GM23248 (cell line): ENCODE measurements at places on chromosomes 6 and 20. TPM values are rescaled to one million over a fixed set of nuclear protein-coding genes. Genes with fewer than 3 reads are reported as not detected.

The RBBP8NL gene
- polyA plus RNA-seq = not detected in 2 replicates

The PSORS1C1 gene
- polyA plus RNA-seq = 2.0 and 2.6 TPM in 2 replicates

The NECAB3 gene
- polyA plus RNA-seq = 11.0 and 13.4 TPM in 2 replicates

The SLC13A3 gene
- polyA plus RNA-seq = 2.3 and 4.6 TPM in 2 replicates

The TJAP1 gene
- 12.7 and 16.0 TPM in 2 replicates for polyA plus RNA-seq

The EYS gene
- 0.04 and 0.10 TPM in 2 replicates for polyA plus RNA-seq

The ARMC2 gene
- polyA plus RNA-seq = 2.5 and 4.4 TPM in 2 replicates

The ZNF311 gene
- polyA plus RNA-seq = 0.67 and 0.93 TPM in 2 replicates

The ZNF76 gene
- 15.9 and 16.4 TPM in 2 replicates for polyA plus RNA-seq

The TRIM31 gene
- not detected in 2 replicates for polyA plus RNA-seq

The SMLR1 gene
- polyA plus RNA-seq = not detected in 2 replicates

The AARS2 gene
- polyA plus RNA-seq = 5.3 and 6.0 TPM in 2 replicates

DNA sequence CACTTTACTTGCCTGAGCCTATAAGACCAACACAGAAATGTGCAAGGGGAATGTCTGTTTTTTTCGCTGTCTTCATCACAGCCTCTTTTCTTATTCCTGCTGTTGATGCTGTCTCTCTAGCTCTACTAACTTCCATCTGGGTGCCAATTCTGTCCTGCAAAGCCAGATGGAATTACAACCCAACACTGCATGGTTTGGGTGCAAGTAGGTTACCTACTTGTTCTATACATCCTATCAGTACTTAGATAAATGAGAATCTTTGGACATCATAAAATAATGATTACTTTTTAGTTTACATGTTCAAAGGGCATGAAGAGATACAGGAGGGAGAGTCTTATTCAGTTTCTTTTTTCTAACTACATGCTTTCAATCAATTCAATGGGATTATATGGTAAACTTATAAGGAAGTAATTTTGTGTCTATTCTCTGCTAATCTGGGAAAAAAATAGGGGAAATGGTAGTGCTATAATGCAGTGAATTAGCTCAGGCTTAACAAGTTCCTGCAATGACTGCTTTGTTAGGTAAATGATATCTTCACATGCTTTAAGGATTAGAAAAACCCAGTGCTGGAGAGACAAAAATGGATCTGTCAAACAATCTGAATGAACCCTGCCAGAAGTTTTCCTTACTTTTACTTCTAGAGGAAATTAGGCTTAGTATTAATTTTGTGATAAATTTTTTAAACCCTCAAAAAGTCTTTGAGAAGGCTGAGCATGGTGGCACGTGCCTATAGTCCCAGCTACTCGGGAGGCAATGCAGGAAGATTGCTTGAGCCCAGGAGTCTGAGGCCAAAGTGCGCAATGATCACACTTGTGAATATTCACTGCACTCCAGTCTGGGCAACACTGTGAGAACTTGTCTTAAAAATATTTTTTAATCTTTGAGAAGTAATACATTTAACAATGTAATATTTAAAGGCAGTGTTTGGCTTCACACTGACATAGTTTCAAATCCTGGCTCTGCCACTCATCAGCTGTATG, 86.5 kb upstream of the E2F3 start:
- H3K27ac ChIP-seq = no peak overlapping the region
- H3K4me1 ChIP-seq = no peaks in the 10 kb centered on the region
- no peak overlapping the region for H3K4me3 ChIP-seq
- DNase-seq = no peak
- no peaks in the 10 kb centered on the region for H3K27me3 ChIP-seq

- H3K4me1 ChIP-seq = peaks cover 5% of the 10 kb centered on the region
- H3K27me3 ChIP-seq = no peaks in the 10 kb centered on the region
- peak within 1 kb of the TSS; percentile 83 for H3K4me3 ChIP-seq
- no peak within 1 kb of the TSS for H3K27ac ChIP-seq
Measured at GRCh38 chr20:63969838-63970713, at the start of gene ZNF512B. ZNF512B (minus strand) TSS chr20:63969930; CDS start chr20:63967950, 1,980 bp downstream.

GRCh38 chr20:54064939-54065338, 5.5 kb downstream of the BCAS1 start:
- DNase-seq = no peak
- peaks cover 36% of the 10 kb centered on the region for H3K4me1 ChIP-seq
- no peaks in the 10 kb centered on the region for H3K27me3 ChIP-seq
- H3K36me3 ChIP-seq = no peaks in the 10 kb centered on the region
- no peak overlapping the region for H3K27ac ChIP-seq

GRCh38 chr6:13987400-13987865, 62.7 kb downstream of the RNF182 start:
- no peak for DNase-seq
- H3K27me3 ChIP-seq = no peaks in the 10 kb centered on the region
- no peak overlapping the region for H3K27ac ChIP-seq
- no peak overlapping the region for H3K4me3 ChIP-seq

DNA sequence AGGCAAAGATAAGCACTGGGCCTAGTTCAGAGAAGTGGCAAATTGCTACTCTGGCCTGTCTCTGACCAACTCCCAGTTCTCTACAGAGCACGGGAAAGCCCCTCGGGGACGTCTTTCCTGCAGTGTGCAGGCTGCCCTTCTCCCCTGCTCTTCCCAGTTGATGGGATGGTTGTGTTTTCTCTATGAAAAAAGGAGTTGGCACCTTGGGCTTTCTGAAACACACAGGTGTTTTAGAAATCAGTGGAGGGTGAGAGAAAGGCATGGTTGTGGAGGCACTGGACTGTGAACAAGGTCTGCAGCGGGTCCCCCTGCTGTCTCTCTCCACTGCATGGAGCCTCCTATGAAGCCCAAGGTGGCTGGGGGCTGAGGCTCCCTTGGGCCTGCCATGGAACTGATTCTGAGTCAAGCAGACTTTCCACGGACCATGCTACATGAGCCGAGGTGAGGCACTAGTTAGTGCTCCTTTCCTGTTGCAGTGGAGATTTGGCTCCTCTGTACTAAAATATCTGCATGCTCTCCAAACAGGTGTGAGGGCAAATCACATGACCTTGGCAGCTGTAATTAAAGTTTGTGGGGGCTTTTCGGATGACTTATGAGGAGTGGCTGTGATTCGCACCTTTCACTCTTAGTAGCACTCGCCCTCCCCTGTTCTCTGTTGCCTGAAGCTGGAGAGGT, 16.3 kb downstream of the GTSF1L start:
- H3K27ac ChIP-seq = no peak overlapping the region
- no peak overlapping the region for H3K4me3 ChIP-seq
- no peaks in the 10 kb centered on the region for H3K27me3 ChIP-seq
- no peak for DNase-seq

GRCh38 chr6:41040101-41040939, 1.3 kb upstream of the UNC5CL start:
- DNase-seq = peak; percentile 38
- no peaks in the 10 kb centered on the region for H3K4me1 ChIP-seq

- DNase-seq = no peak
- no peaks in the 10 kb centered on the region for H3K4me1 ChIP-seq
- H3K36me3 ChIP-seq = no peaks in the 10 kb centered on the region
- H3K27me3 ChIP-seq = no peaks in the 10 kb centered on the region
- H3K4me3 ChIP-seq = no peak overlapping the region
- no peak overlapping the region for H3K27ac ChIP-seq
Measured at GRCh38 chr6:51028276-51028675, 209.6 kb downstream of the TFAP2B start.

DNA sequence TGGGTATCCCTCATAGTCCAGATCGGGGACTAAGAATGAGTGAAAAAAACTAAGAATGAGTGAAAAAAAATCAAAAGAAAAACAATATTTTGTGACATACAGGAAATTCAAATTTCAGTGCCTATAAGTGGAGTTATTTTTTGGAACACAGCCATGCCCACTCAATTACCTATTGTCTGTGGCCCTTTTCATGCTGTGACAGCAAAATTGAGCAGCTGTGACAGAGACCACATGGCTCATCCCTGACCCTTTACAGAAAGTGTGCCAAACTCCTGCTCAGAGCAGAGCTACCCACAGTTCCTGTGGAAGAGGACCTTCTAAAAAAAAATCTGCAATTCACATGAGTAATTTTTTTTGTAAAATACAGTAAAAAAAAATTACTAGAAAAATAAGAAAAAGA, 1.4 kb downstream of the NCR2 start:
- peaks cover 7% of the 10 kb centered on the region for H3K27me3 ChIP-seq
- H3K4me3 ChIP-seq = no peak overlapping the region
- no peak overlapping the region for H3K27ac ChIP-seq
- H3K36me3 ChIP-seq = no peaks in the 10 kb centered on the region
- no peak for DNase-seq

DNA sequence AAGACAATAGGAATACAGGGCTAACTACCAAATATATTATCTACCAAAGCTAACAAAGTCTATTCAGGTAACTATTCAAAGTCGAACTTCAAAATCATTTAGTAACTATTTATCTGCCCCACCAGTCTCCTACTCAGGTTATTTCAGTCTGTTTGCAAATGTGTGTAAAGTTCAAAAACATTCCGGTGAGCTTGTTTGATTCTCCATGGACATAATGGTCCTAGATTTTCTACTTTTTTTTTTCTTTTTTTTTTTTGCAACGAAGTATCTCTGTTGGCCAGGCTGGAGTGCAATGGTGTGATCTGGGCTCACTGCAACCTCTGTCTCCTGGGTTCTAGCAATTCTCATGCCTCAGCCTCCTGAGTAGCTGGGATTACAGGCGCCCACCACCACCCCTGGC, 236.0 kb upstream of the FOXQ1 start:
- H3K27me3 ChIP-seq = peaks cover 18% of the 10 kb centered on the region
- H3K4me1 ChIP-seq = no peaks in the 10 kb centered on the region
- H3K27ac ChIP-seq = no peak overlapping the region
- H3K4me3 ChIP-seq = no peak overlapping the region

DNA sequence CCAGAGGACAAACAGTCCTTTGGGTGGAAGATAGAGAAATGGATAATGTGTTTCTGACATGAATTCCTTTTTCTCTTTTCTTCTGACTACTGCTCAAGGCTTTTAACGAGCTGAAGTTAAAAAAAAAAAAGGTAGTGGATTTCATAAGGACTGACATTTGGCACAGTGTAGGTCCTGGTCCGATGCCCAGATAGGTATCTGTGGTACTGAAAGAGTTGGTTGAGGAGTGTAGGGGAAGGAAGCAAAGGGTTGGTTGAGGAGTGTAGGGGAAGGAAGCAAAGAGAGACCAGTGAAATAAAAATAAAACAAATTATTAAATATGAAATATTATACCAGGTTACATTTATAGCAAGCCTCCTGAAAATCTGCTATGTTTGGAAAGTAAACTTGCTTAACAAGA, 11.8 kb downstream of the UTRN start:
- H3K27me3 ChIP-seq = no peaks in the 10 kb centered on the region
- peaks cover 33% of the 10 kb centered on the region for H3K4me1 ChIP-seq
- H3K4me3 ChIP-seq = no peak overlapping the region
- H3K27ac ChIP-seq = no peak overlapping the region

GRCh38 chr6:161439093-161439492, 165.2 kb upstream of the AGPAT4 start:
- H3K36me3 ChIP-seq = no peaks in the 10 kb centered on the region
- H3K27ac ChIP-seq = peak overlapping the region; percentile 71
- H3K27me3 ChIP-seq = no peaks in the 10 kb centered on the region

DNA sequence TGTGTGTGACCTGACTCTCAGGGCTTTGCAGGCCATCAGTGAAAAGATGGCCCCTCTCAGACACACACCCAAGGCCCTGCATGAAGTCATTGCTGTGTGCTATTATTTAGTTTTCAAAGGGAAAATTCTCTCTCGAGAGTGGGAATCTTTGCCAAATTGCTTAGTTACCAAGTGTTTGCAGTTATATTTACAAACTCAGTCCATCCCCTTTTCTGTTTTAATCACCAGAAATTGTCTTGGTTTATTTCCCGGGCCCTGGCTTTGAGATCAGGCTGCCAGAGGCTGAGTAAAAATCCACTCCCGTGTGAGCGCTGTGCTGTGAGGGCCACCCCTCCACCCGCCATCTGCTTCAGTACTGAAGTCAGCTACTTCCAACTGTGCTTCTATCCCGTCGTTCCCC, 163.1 kb downstream of the SOD2 start:
- H3K4me3 ChIP-seq = no peak overlapping the region
- no peaks in the 10 kb centered on the region for H3K27me3 ChIP-seq
- H3K36me3 ChIP-seq = no peaks in the 10 kb centered on the region
- DNase-seq = peak; percentile 12

DNA sequence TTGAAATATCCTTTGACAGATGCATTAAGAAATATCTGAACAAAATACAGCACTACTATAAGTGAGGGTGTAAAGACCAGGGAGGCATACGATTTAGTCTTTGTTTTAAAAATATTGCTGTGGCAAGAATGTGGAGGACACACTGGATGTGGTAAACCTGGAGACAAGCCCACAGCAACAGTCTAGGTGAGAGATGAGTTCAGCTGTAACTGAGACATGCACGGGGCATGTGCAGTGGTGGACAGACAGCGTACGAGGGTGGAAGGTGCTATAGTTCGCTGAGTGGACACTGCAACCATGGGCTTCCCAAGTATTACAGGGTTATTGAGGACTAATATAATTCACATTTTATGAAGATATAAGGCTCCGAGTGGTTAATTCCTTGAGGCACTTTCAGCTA, 1.8 kb downstream of the NANP start:
- H3K4me3 ChIP-seq = peak overlapping the region; percentile 93
- peaks cover 4% of the 10 kb centered on the region for H3K4me1 ChIP-seq
- no peak overlapping the region; the same call in 1 of the 2 replicates for H3K27ac ChIP-seq
- no peaks in the 10 kb centered on the region for H3K27me3 ChIP-seq
- no peaks in the 10 kb centered on the region for H3K36me3 ChIP-seq

GRCh38 chr6:135853227-135853626, 1.7 kb downstream of the PDE7B start:
- H3K27ac ChIP-seq = no peak overlapping the region
- no peaks in the 10 kb centered on the region for H3K36me3 ChIP-seq
- DNase-seq = peak; percentile 34
- no peaks in the 10 kb centered on the region for H3K27me3 ChIP-seq

GRCh38 chr6:22468256-22468965, 101.0 kb upstream of the HDGFL1 start:
- no peak overlapping the region for H3K27ac ChIP-seq
- H3K36me3 ChIP-seq = no peaks in the 10 kb centered on the region
- DNase-seq = peak; percentile 17

GRCh38 chr6:4606821-4607704, 169.1 kb upstream of the CDYL start:
- H3K36me3 ChIP-seq = no peaks in the 10 kb centered on the region
- no peak overlapping the region for H3K4me3 ChIP-seq
- H3K27ac ChIP-seq = no peak overlapping the region
- DNase-seq = peak; percentile 64

GRCh38 chr20:39877788-39878187, 811.2 kb downstream of the MAFB start:
- H3K4me1 ChIP-seq = peaks cover 18% of the 10 kb centered on the region
- no peaks in the 10 kb centered on the region for H3K36me3 ChIP-seq
- no peak overlapping the region for H3K27ac ChIP-seq
- DNase-seq = no peak
- no peak overlapping the region for H3K4me3 ChIP-seq
- H3K27me3 ChIP-seq = no peaks in the 10 kb centered on the region

DNA sequence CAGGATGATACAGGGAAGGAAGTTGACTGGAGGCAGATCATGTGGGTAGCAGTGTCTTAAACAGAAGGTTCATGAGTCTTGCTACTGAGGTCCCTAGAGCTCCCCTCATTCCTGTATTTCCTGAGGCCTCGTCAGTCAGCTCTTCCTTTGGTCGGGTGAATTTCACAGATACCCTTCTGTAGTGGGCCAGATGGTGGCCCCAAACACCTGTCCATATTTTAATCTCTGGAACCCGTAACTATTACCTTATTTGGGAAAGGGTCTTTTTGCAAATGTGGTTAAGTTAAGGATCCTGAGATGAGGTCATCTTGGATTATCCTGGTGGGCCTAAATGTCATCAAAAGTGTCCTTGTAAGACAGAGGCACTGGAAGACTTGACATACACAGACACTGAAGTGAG, 9.6 kb downstream of the KCNS1 start:
- no peaks in the 10 kb centered on the region for H3K27me3 ChIP-seq
- peaks cover 44% of the 10 kb centered on the region for H3K4me1 ChIP-seq
- DNase-seq = no peak
- no peaks in the 10 kb centered on the region for H3K36me3 ChIP-seq
- no peak overlapping the region for H3K4me3 ChIP-seq
- H3K27ac ChIP-seq = no peak overlapping the region
